ENCODE measurements at places on chromosomes 1 and 21.

- H3K4me1 ChIP-seq: peaks cover 43% of the 10 kb centered on the region
- no peak overlapping the region for H3K4me3 ChIP-seq
- H3K36me3 ChIP-seq: no peaks in the 10 kb centered on the region
Measured at GRCh38 chr1:226691247-226691646, 47.8 kb downstream of the ITPKB start.

DNA sequence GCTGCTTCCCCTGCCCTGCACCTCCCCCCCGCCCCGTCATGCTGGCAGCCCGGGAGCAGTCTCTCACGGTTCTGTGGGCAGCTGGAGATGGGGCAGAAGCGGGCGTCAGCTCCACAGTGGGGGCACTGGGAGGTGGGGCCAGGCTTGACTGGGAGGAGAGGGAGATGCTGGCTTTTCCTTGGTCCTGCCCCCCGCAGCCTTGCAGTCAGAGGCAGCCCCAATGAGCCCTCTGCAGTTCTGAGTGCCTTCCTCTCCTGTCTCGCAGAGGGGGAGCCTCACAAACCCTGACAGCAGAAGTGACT is 21.7 kb downstream of the ARHGEF10L start:
- peak; percentile 51 for DNase-seq
- peaks cover 73% of the 10 kb centered on the region for H3K4me1 ChIP-seq
- H3K36me3 ChIP-seq: no peaks in the 10 kb centered on the region
- H3K27ac ChIP-seq: peak overlapping the region; percentile 99
- H3K4me3 ChIP-seq: peak overlapping the region; percentile 30

DNA sequence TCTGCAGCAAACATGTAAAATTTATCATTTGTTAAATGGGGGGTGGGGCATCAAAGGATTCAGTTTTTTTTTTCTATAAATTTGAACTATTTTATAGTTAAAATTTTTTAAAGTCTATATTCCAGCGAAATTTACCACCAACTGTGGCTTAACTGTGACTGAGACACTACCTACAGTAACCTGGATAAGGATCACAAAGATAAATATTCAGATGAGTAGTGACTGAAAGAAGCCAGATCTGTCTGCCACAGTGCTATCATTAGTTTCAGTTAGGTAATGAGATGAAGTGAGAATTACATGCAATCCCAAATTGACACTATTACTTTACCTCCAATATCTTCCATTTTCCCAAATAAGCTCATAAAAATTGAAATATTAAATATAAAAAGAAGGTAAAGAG is 5.4 kb downstream of the SPATA6 start:
- H3K36me3 ChIP-seq: no peaks in the 10 kb centered on the region
- H3K4me1 ChIP-seq: peaks cover 17% of the 10 kb centered on the region
- H3K27ac ChIP-seq: no peak overlapping the region
- no peak overlapping the region for H3K4me3 ChIP-seq
- DNase-seq: no peak

- no peak overlapping the region for H3K4me3 ChIP-seq
- H3K36me3 ChIP-seq: no peaks in the 10 kb centered on the region
- H3K27me3 ChIP-seq: no peaks in the 10 kb centered on the region
- no peak for DNase-seq
Measured at GRCh38 chr1:47797575-47797974, 199.6 kb downstream of the TRABD2B start.

GRCh38 chr1:116333171-116334014 is 39.7 kb upstream of the ATP1A1 start:
- no peaks in the 10 kb centered on the region for H3K4me1 ChIP-seq
- no peak overlapping the region for H3K4me3 ChIP-seq
- no peaks in the 10 kb centered on the region for H3K27me3 ChIP-seq
- no peak for DNase-seq
- H3K36me3 ChIP-seq: no peaks in the 10 kb centered on the region
- no peak overlapping the region for H3K27ac ChIP-seq

- H3K4me1 ChIP-seq: no peaks in the 10 kb centered on the region
- DNase-seq: no peak
- H3K36me3 ChIP-seq: no peaks in the 10 kb centered on the region
- no peaks in the 10 kb centered on the region for H3K27me3 ChIP-seq
Measured at GRCh38 chr1:63454269-63454668, 68.8 kb downstream of the ITGB3BP start.

- H3K36me3 ChIP-seq: no peaks in the 10 kb centered on the region
- no peak overlapping the region for H3K4me3 ChIP-seq
- DNase-seq: no peak
- peaks cover 39% of the 10 kb centered on the region for H3K4me1 ChIP-seq
- H3K27me3 ChIP-seq: no peaks in the 10 kb centered on the region
Measured at GRCh38 chr1:25473653-25474225, 43.0 kb downstream of the MACO1 start.

- peaks cover 40% of the 10 kb centered on the region for H3K4me1 ChIP-seq
- DNase-seq: no peak
- peaks cover 17% of the 10 kb centered on the region for H3K36me3 ChIP-seq
- H3K27me3 ChIP-seq: no peaks in the 10 kb centered on the region
- H3K4me3 ChIP-seq: no peak overlapping the region
Measured at GRCh38 chr1:27001570-27002360, 8.3 kb downstream of the TRNP1 start.

- H3K27ac ChIP-seq: peak overlapping the region; percentile 57
- peak; percentile 76 for DNase-seq
- no peaks in the 10 kb centered on the region for H3K36me3 ChIP-seq
Measured at GRCh38 chr1:205543351-205544301, 39.2 kb downstream of the CDK18 start.

DNA sequence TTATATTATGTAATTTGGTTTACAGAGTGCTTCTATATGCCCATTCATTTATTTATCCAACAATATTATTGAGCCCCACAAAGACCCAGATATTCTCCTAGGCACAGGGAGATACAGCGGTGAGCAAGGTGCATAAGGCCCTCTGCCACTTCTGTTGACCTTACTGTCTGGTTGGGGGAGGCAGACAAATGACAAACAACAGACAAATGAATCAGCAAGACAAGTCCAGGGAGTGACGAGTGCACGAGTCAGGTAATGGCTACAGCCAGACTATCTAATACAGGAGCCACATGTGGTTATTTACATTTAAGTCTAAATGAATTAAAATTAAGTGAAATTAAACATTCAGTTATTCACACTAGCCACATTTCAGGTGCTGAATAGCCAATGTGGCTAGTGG is 22.0 kb upstream of the BCAR3 start:
- no peaks in the 10 kb centered on the region for H3K36me3 ChIP-seq
- no peak for DNase-seq
- H3K27ac ChIP-seq: no peak overlapping the region
- peaks cover 23% of the 10 kb centered on the region for H3K4me1 ChIP-seq
- no peaks in the 10 kb centered on the region for H3K27me3 ChIP-seq

- H3K27me3 ChIP-seq: no peaks in the 10 kb centered on the region
- peak overlapping the region; percentile 59 for H3K27ac ChIP-seq
- DNase-seq: no peak
Measured at GRCh38 chr1:63368131-63368530, 704 bp downstream of the ALG6 start.

GRCh38 chr1:96259399-96259798 is 462.2 kb upstream of the PTBP2 start:
- no peak overlapping the region for H3K27ac ChIP-seq
- H3K36me3 ChIP-seq: no peaks in the 10 kb centered on the region

- H3K4me3 ChIP-seq: no peak overlapping the region
- no peak for DNase-seq
- no peaks in the 10 kb centered on the region for H3K36me3 ChIP-seq
- no peaks in the 10 kb centered on the region for H3K27me3 ChIP-seq
- H3K4me1 ChIP-seq: no peaks in the 10 kb centered on the region
Measured at GRCh38 chr1:214004014-214004413, 16.2 kb downstream of the PROX1 start.

- H3K27ac ChIP-seq: peak overlapping the region; percentile 89
- DNase-seq: no peak
- no peak overlapping the region for H3K4me3 ChIP-seq
- peaks cover 13% of the 10 kb centered on the region for H3K4me1 ChIP-seq
- no peaks in the 10 kb centered on the region for H3K27me3 ChIP-seq
- no peaks in the 10 kb centered on the region for H3K36me3 ChIP-seq
Measured at GRCh38 chr21:45020629-45021427, 53.6 kb upstream of the ADARB1 start.
